NCI-H460 (cell line): ENCODE measurements at places on chromosomes 11 and 22. TPM values are rescaled to one million over a fixed set of nuclear protein-coding genes. Genes with fewer than 3 reads are reported as not detected.

DNA sequence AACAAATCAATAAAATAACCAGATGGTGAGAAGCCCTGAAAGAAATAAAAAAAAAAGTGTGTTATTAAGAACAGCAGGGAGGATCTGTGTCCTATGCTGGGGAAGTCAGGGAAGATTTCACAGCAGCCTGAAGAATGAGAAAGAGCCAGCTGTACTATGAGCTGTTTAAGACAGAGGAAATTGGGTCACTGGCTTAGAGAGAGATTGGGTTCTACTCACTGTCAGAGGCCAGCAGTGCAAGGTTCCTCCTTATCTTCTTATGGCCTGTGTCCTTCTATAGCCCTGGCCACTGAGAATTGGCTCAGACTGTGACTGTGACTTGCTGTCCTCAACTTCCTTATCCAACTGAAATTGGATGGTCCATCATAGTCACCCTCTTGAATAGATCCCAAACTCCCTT lies 54.8 kb upstream of the FDX1 start:
- no peak for DNase-seq

- DNase-seq: no peak
Observed at GRCh38 chr22:43155789-43156188, 4.4 kb downstream of the TSPO start.

- no peak for DNase-seq
Observed at GRCh38 chr11:65435981-65436411, 13.4 kb downstream of the NEAT1 start.

FBXO7 gene
- total RNA-seq: 70.5 and 77.6 TPM in 2 replicates

DNA sequence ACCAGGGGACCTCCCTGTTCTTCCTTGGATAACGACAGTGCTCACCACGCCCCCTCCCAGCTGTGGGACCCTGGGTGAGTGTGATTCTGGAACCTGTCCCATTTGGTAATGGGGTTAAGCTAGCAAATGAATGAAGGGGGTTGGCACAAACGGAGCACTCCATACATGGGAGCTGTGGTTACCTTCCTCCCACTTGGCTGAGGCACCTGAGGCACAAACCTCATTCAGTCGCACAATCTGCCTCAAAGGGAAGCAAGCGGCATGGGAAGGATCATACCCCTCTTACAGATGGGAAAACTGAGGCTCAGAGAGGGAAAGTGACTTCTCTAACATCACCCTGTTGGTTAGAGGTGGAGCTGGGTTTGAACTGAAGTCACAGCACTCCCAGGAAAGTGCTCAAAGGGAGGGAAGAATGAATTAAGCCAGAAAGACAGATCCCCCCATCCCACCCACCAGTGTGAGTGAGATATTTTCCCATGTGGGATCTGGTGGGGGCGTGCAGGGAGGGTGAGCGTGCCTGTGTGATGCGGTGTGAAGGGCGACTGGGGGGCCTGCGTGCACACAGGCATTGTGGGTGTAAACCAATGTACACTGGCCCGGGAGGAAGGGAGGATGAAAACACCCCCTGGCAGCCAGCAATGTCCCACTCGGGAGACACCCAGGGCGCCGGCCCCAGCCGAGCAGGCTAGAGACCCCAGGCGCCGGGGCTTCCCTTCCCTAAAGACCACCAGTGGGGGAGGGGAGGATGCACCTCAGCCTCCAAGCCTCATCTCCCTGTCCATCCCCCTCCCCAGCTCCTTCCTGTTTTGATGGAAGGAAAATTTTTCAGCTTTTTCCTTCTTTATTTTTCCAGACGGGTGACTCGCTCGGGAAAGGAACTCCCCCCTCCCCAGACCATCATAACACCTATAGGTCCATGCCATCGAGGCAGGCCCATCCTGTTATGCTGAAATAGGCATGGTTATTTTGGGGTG lies 8.0 kb upstream of the PDGFB start:
- no peak for DNase-seq

DNA sequence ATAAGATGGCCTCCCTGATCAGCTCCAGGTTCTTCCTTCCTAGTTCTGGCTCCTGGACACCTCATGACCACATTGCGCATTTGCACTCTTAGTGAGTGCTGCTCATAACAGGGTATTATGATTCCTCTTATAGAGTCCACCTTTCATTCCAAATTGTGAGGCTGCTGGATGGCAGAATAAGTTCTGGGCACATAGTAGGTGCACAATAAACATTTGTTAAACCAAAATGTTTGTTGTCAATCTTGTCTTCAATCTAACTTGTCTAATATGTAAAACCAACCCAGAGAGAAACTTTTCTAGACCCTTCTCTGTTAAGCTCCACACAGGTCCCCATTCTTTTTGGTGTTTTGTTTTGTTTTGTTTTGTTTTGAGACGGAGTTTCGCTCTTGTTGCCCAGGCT lies 22.6 kb upstream of the ZBTB16 start:
- DNase-seq: no peak

GRCh38 chr11:18650859-18651557 lies 16.9 kb upstream of the SPTY2D1 start:
- DNase-seq: peak; percentile 53

MS4A6E gene
- not detected in 2 replicates for total RNA-seq

- DNase-seq: no peak
Observed at GRCh38 chr11:8839957-8840945, 70.7 kb upstream of the AKIP1 start.

GRCh38 chr11:132941024-132941646 lies 591.2 kb downstream of the OPCML start:
- DNase-seq: peak; percentile 23
